ENCODE measurements at places on chromosomes 1 and 21.
A peak's percentile ranks its signal among the peaks of the same experiment; 100 is the strongest.

DNA sequence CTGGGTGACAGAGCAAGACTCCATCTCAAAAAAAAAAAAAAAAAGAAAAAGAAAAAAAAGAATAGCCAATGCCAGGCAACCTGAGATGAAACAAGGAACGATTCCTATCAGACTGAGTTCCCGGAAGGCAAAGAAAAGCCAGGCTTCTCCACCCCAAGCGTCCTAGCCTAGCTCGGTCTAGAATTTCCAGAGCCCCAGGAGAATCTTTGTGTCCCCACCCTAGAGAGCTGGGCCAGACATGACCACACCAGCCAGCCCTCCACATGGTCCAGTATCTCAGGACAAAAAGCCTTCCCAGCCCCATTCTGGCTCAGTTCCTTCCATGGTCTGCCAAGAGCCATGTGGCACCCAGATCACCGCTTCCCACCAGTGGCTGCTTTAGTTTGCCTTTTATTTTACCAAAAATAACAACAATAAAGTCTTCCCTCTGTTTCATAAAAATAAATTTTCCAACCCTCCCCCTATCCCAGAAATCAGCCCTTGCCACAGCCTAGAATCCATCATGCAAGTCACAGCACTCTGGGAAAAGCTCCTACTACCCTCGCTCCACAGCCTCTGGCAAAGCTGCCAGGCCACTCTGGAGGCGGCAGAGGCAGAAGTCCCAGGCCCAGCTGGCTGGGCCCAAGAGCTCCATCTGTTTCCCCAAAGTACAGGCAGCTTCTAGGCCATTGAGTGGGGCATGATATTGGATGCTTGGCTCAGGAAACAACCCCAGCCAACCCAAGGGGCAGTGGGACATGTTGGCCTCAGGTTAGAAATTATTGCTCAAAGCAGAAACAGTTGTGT, 3.5 kb upstream of the MKNK1 start:
- DNase-seq = no peak

DNA sequence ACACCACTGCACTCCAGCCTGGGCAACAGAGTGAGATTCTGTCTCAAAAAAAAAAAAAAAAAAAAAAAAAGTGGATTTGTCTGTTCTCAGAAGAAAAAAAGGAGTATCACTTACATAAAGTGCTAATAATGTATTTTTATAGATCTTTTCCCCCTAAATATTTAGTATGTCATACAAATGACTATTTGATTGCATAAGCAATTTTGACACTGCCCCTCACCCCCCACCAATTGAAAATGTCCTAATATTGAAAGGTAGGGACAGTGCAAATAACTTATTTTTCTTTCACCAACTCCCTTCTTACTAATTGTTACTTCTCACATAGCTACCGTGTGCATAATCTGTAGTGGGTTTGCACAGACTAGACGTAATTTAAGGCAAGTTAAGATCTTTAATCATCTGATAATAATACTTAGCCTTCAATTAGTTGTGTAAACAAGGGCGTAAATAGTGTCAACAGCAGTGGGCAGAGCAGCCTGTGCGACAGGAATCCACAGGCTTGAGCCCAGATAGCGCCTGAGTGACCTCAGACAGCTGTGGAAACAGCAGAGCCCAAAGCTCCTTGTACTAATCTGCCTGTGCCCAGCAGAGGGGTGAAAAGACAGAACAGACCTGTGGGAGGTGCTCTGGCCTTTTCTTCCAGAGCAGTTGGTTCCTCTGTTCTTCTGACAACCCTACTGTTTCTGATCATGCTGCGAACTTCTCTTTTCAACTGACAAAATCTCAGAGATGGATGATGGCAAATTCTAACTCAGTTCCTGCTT, 4.5 kb upstream of the IER5 start:
- DNase-seq = peak; percentile 77

DNA sequence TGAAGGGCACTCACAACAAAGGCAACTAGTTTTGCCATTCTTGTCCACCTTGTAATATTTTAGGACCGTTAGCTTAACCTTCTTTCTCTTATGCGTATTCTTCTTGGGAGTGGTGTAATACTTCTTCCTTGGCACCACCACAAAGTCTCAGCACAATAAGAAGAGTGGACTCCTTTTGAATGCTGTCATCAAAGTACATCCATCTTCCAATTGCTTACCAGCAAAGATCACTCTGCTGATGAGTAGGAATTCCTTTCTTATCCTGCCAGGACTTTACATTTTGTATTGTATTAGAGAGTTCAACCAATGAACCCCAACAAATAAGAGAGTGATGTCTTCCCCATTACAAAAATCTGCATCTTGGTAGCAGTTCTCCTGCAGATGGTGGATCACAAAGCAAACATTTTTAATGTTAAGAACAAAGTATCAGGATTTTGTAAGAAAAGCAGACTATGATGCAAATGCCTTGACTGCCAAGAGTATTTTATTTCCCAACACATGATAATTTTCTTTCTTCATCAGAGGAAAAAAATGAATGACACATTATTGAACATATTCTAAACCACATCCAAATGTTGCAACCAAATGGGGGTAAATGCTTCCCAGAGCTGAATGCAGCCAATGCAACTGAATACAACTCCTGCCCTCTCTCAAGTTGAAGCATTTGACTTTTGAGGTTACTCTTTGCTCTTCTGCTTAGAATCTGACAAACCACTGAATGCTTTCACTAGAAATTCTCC, 5.1 kb upstream of the ARNT start:
- no peak for DNase-seq

GRCh38 chr1:103111926-103112325, 3.6 kb upstream of the COL11A1 start:
- no peak for DNase-seq

GRCh38 chr1:44707959-44708831, 22.8 kb downstream of the RNU5D-1 start:
- DNase-seq = peak; percentile 34

- no peak for DNase-seq
Observed at GRCh38 chr1:150829751-150830150, 21.7 kb upstream of the CTSK start.

DNA sequence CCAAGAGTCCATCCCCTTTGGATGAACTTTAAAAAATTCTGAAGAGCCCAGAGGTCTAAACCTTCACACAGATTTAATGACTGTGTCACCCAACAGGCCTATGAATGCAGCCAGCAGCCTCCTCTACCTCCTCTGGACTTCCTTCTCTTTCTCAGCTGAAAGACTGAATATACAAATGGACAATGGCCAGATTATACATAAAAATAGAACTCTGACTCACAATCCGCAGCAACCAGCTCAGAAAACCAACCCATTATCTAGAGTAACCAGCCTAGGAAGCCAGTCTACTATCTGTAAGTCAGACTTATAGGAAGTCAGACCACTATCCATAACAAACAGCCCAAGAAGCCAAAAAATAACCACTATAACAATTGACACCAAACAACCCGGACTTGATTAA, 224.5 kb downstream of the ASTN1 start:
- DNase-seq = no peak

- DNase-seq = no peak
Observed at GRCh38 chr1:8241417-8242014, 76.4 kb upstream of the SLC45A1 start.

GRCh38 chr1:153359241-153359640, 1.6 kb downstream of the S100A9 start:
- no peak for DNase-seq

DNA sequence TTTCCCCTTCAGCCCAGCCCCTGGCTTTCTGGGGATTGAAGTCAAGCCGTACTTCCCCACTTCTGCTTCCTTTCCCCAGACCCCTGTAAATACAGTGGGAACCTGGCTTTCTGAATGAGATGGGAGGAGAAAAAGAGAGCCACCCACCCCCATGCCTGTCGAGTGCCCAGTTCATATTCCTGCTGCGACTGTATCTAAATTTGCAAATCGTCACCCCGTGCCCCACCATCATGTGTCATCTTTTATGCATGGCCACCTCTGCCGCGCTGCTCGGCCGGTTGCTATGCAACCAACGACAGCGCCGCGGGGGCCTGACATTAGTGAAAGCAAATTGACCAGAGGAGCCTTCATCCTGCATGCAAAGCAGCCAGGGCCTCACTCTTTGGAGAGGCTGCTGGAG, 143.0 kb downstream of the ELAVL4 start:
- no peak for DNase-seq

- no peak for DNase-seq
Observed at GRCh38 chr21:25907573-25908275, 173.0 kb downstream of the GABPA start.

DNA sequence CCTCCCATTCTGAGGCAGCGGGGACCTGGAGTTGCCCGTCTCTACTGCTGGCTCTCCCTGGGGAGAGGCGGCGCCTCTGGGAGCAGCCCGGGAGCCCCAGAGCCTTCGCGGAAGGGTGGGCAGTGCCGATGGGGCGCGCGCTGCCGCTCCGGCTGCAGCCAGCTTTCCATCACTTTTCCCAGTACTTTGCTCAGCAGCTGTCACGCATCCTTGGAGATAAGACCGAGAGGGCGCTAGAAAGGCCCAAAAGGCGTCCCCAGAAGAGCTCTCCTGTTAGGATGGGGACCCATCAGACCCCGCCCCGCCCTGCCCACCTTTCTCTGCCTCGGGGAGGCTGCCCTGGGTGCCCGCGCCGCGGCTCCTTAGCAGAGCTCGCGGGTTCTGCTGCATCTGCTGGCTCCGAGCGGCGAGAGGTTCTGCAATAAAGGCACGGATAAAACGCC, 534 bp downstream of the KCNH1 start:
- no peak for DNase-seq

DNA sequence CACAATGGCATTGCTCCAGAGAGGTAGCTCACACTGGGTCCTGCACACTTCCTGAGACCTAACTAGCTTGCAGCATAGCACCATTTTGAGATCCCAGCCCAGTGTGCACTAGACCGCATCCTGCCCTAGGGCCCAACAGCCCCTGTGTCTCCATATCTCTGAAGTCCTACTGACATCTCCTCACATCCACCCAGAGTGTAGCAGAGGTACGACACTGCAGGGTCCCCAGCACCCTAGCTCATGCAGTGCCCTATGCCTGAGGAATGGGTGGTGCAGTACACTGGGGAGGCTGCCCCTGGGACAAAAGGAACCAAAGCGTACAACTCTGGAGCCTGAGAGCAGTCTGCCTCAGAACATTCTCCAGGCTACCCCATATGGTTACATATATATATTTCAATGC, 111.4 kb upstream of the DEPDC1 start:
- DNase-seq = no peak

- no peak for DNase-seq
Observed at GRCh38 chr1:98702976-98703375, 41.5 kb downstream of the SNX7 start.

DNA sequence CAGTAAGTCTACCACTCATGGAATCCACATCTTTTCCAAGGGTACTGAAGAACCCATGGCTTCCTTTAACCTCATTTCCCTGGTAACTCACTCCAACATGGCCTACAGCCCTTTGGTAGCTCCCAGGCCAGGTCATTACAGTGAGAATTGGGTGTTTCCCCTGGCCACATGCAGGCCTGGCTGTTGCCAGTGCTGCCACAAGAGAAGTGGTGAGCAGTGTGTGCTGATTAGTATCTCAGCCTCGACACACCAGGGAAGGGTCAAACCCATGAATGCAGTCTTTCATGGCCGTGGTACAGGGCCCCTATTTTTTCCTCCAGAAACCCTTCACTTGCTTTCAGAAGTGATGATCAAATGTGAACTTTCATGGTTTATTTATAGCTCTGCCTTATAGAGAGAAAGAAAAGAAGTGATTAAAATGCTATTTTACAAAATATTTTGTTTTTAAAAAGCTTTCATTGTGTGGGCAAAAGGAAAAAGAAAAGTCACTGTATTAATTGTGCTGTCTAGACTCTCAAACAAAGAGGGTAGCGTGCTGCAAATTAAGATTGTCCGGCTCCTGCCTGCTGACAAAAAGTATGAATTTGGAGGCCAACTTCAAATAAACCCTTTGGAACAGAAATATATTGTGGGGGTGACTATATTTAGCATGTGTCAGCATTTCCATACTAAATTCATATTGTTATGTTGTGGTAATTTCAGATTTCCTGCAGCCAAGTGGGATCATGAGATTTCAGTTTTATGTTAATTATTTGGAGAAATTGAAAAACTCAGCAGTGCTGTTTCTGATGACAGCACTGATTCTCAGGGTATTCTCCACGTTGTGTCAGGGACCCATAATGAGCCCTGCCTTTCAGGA, 62.0 kb upstream of the HOOK1 start:
- DNase-seq = no peak

GRCh38 chr21:34926803-34927467, 122.2 kb downstream of the RUNX1 start:
- DNase-seq = no peak

DNA sequence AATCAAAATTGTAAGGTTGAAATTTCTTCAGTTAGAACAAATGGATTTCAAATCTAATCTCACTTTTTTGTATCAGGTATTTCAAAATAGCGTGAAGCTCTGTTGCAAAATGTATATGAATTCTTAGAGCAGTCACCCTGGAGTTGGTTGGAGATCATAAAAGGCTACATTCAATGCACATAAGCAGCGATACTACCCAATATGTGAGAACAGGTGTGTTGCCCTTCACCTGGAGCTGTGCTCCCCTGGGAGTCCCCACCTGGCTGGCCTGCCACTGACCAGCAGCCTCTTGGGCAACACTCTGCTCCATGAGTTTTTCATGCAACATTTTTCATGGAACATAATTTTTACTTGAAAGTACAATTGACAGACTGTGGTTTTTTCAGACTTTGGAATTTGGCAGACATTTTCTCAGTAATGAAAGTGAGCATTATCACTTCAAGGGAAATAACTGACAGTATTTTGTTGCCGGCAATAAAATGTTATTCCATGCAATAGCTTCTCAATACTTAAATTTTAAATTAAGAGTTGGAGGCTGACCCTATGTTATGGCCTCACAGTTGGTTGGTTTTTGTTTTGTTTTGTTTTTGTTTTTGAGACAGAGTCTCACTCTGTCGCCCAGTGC, 95.1 kb downstream of the ST3GAL3 start:
- DNase-seq = no peak

DNA sequence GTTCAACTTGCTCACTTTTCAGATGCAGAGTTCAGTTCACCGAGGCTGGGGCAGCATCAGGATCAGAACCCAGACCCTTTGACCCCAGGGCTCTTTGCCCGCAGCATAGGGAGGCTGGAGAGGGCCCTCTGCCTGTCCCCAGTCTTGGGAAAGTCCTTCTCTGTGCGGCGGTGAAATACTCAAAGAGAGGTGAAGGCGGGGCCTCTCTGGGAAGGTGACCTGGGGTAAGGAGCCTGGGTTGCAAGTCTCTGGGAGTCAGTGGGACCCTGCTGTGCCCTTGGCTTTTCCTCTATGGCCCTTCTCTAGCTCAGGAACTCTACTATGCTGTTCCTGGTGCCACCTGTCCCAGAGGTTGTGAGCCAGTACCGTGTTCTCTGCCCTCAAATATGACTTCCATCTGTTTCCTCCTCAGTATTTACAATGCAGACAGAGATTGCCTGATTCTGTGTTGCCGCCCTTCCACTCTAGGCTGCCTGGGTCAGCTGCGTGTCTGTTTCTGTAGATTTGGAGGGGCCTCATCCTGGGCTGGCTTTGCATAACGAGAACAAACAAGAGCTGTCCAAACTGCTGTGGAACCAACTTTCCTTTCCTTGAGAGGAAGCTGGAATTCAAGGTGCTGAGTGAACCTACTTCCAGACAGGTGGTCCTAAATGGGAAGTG, 18.7 kb upstream of the ZBTB21 start:
- no peak for DNase-seq

GRCh38 chr1:31593136-31593665, 16.9 kb downstream of the TINAGL1 start:
- DNase-seq = no peak

All from CD4-positive, alpha-beta T cell treated with Interleukin-4 for 1 hour (primary cell).